ENCODE measurements at places on chromosomes 7 and 10.
A peak's percentile ranks its signal among the peaks of the same experiment; 100 is the strongest.

- no peak for DNase-seq
Measured at GRCh38 chr10:111102359-111102837, 25.6 kb downstream of the ADRA2A start.

DNA sequence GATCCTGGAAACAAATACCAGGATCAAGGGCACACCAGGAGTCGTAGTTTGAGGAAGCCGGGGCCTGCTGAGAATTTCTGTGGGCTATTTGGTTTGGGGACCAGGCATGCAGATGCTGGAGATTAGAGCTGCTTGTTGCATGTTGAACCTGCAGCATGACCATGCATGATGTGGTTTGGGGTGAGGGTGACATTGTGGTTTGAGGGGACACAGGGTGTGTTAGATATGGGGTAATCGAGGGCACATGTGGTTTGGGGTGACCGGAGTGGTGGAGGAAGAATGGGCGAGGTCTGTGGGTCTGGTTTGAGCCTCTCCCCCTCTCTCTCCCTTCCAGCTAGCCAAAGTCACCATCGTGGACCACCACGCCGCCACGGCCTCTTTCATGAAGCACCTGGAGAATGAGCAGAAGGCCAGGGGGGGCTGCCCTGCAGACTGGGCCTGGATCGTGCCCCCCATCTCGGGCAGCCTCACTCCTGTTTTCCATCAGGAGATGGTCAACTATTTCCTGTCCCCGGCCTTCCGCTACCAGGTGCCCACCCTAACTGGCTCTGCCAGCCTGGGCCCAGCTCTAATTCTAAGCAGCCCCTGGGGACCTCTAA, 10.2 kb downstream of the NOS3 start:
- no peak for DNase-seq

DNA sequence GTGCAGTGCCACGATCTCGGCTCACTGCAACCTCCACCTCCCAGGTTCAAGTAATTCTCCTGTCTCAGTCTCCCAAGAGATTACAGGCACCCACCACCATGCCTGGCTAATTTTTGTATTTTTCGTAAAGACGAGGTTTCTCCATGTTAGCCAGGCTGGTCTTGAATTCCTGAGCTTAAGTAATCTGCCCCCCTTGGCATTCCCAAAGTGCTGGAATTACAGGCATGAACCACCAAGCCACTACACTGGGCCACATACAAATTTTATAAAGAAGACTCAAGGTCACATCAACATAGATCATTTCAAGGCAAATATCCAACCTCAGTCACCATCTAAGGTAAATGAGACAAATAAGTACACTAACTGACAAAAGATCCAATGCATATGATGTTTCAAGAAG, 32.1 kb downstream of the IGF2BP3 start:
- DNase-seq: no peak

- no peak for DNase-seq
Measured at GRCh38 chr10:47246406-47247147, 53.4 kb upstream of the GDF10 start.

DNA sequence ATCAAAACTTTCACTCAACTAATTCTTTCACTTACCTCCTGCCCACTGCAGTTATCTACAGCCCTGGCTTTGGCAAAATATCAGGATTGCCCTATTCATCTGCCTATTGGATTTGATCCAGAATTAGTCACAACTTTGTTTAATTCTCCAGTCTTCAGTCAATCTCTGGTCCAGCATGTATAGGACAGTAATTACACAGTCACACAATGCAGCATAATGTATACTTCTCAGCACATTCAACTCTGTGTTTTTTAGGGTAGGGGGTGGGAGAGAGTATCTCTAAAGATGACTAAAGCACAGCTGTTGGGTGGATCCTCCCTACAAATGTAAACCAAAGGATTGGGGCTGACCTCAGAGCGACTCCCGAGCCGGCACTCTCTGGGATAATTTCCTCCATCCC, 17.7 kb upstream of the NRP1 start:
- DNase-seq: no peak

GRCh38 chr10:5317547-5318107, 47.1 kb upstream of the UCN3 start:
- DNase-seq: peak; percentile 43

- no peak for DNase-seq
Measured at GRCh38 chr10:72349438-72349837, 5.3 kb downstream of the DNAJB12 start.

GRCh38 chr10:67836488-67836887, 1.5 kb downstream of the DNAJC12 start:
- no peak for DNase-seq

- no peak for DNase-seq
Measured at GRCh38 chr7:111104710-111105109, 13.8 kb downstream of the LRRN3 start.

- DNase-seq: no peak
Measured at GRCh38 chr10:24824536-24824935, 100.8 kb upstream of the ARHGAP21 start.

- DNase-seq: peak; percentile 4
Measured at GRCh38 chr7:80134115-80134535, 506 bp upstream of the GNAI1 start.

DNA sequence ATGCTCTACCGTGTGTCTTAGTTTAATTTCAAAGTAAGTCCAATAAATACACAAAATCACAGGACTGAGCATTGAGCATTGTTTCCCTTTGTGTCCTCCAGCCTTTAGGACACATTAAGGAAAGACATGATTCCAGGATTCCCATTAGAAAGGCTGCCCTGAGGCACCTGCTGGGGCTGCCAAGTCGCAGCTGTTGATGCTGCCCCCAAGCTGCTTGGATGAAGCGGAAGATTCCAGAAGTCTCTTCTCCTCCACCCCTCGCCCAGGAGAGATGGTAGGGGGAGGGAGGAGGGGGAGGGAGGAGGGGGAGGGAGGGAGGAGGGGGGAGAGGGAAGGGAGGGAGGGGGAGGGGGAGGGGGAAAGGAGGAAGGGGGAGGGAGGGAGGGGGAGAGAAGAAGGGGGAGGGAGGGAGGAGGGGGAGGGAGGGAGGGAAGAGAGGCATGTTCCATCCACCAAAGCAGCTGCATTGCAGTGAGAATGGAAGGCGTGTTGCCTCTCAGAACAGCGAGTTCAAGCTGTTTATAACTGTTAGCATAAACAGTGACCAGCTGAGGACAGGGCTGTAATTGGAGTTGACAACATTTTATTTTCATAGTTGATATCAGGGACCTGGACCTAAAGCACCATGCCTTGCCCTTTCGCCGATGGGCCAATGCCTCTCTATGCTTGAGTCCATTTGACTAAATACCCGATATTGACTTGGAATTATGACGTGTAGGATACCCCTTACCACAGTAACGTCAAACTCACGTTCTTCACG, 67.3 kb downstream of the DIP2C start:
- no peak for DNase-seq

DNA sequence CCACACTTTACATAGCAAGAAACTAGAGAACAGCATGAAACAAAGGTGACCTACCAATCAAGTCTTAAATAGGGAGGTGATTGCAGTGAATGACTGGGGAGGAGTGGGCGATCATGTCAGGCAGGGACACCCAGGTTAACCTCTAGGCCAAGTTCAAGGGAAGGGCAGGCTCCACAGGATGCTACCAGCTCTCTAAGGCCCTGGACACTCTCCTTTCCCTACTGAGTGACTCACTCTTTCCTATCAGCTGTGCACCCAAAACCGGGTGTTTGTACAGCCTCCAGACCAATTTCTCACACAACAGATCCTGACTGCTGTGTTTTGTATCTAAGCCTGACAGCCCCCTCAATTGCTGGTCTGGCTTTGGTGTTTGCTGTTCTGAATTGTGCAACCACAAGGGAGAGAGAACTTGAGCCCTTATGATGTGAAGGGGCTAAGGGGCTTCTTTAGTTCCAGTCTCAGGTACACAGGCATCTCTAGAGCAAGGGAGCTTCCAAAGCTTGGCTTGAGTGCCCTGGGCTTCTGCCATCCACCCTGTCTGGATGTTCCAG, 107.8 kb downstream of the TBXAS1 start:
- DNase-seq: no peak

DNA sequence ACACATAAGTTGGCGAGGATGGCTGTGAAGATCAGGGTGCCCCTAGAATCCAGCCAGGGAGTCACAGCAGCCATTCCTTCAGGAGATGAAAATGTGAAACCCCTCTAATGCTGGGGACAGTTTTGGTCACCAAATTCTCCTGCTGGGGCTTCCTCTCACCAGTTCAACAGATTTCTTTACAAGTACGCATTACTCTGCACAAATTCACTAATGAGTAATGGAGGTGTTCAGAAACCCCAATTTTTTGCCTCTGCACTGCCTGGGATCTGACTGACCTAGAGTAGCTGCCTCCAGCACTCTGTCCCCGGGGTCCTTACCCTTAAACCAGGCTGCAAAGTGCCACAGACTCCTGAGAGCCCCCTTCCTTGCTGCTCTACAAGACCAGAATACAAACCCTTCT, 16.1 kb downstream of the TRPV5 start:
- DNase-seq: no peak

- no peak for DNase-seq
Measured at GRCh38 chr7:34842782-34843181, 184.8 kb downstream of the NPSR1 start.

GRCh38 chr10:110398419-110399105, 93.8 kb upstream of the SMNDC1 start:
- peak; percentile 55 for DNase-seq

GRCh38 chr10:62815381-62816075, 638 bp downstream of the EGR2 start:
- DNase-seq: peak; percentile 20

- DNase-seq: no peak
Measured at GRCh38 chr7:91940171-91940570, 491 bp upstream of the AKAP9 start.
